ENCODE measurements at places on chromosomes 5 and 9.
A peak's percentile ranks its signal among the peaks of the same experiment; 100 is the strongest.

DNA sequence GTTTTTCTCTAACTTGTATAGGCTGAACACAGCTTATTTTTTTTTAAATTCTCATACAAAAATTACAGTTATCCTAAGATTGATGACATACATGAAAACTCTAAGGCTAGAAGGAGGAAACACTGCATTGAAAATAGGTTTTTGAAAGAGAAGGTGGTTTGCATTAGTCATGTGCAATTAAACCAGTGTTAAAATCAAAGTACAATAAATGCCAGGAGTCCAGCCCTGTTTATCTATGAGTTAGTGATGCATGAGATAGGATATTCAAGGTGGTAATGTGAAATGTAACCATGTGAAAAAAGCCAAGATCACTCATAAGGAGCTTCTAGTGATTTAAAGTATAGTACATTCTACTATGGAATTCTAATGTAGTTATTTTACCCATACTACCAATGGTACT, 444.9 kb upstream of the CYLC2 start:
- no peak for DNase-seq

DNA sequence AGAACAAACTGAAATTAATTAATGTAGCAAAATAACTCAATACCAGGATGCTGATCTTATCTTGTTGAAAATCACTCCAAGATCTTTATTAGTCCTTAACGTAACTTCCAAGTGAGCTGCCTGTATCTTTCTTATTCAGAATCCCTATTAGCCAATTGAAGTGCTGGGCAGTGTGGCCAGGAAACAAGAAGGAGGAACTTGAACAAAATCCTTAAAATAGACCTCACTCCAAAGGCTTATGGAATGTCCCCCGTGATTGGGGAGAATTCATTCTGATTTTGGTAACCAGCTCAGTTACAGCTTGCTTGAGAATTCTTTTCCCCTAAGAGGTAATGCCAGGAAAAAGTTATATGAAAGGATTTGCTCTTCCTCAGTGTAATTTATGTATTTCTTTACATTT, 171.0 kb downstream of the DEPDC1B start:
- no peak for DNase-seq

GRCh38 chr5:5320062-5320805, 102.2 kb upstream of the ICE1 start:
- DNase-seq: no peak

DNA sequence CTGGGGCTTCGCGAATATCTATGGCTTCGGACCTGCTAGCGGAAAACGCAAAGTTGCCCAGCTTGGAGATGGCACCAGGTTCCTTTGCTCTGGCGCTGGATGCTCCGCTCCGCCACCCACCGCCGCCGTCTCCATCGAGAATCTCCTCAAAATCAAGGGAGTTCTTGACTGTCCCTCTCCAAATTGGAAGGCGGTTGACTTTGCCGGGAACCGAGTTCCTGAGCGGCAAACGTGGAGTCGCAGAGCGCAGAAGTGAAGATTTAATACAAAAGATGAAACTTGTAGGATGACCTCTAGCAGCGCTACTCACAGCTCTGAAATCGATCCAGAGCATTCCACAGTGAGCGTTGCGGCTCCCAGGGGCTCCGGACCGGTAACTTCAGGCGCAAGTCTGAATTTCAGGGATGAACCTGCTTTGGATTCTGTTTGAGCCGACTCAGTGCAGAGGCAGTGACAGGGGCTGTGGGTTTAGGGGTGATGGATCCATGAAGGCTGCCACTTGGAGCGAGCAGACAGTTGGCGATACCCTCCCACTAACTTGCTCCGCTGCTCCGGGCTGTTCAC, 1641.5 kb upstream of the C9orf72 start:
- peak; percentile 29 for DNase-seq

GRCh38 chr5:69184621-69185020, 4.8 kb upstream of the CENPH start:
- DNase-seq: no peak

GRCh38 chr5:166436872-166437271, 1854.6 kb upstream of the WWC1 start:
- DNase-seq: no peak

- peak; percentile 8 for DNase-seq
These were observed 93.4 kb upstream of the KIF2A start for GRCh38 chr5:62212648-62213047.

DNA sequence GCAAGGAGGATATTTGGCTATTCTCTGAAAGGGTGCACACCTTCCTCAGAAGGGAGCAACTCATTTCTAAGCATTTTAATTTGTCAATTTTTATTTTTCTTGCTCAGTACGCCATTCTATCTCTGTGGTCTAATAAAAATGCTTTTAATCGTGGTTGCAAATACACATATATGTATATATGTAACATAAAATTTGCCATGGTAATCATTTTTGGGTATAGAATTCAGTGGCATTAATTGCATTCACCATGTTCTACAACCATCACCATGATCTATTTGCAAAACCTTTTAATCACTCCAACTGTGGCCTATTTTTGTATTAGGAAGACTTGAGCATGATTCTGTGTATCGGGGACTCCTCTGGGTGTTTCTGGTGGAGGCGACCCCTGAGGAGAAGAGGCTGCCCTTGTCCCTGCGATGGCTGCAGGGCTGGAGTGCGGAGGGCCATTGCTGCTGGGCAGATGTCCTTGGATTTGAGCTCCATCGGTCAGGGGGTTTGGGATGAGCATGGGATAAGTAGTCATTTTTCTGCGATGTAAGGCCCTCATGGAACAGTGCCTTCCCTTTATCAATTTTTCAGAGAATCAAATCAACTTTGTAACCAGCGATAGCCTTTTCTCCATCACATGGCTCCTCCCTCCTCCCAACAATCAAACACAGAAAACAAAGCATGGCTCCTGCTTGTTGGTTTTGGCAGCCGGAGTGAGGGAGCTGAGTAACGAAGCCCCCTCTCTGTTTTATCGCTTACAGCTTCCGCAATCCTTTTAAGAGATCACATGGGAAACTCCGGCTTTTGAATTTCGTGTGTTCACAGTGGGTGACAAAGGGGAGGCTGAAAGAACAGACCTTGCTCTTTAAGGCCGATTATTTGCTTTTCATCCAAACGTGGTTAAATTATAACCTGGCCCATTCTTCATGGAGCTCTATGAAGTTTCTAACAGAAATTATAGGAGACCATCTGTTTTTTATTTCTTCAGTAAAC, 187.3 kb downstream of the TENT4A start:
- DNase-seq: no peak
